Activated CD4-positive, alpha-beta T cell treated with anti-CD3 and anti-CD28 coated beads, Interleukin-2, amount 10 ng/mL, durations not matched to agents 7 days and 5 days (primary cell): ENCODE measurements at places on chromosomes 2 and 18.

DNA sequence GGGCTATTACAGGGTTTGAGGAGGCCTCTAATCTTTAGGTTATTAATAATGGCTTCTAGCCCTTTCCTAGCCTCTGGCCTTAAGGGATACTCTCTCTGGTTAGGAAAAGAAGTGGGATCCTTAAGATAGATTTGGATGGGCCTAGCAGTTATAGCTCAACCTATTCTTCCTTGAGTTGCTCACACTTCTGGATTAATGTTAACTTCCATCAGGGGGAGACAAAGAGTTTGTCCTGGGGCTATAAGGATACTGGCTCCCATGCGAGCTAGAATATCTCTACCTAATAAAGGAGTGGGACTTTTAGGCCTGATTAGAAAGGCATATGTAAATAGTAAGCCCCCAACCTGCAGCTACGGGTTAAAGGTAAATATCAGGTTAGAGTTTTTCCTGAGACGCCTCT, 14.3 kb upstream of the PTH2R start:
- no peaks in the 10 kb centered on the region for H3K36me3 ChIP-seq
- DNase-seq, result no peak
- H3K4me3 ChIP-seq, result no peak overlapping the region
- H3K4me1 ChIP-seq, result no peaks in the 10 kb centered on the region

- no peaks in the 10 kb centered on the region for H3K36me3 ChIP-seq
- H3K27me3 ChIP-seq, result no peaks in the 10 kb centered on the region
- no peak overlapping the region for H3K27ac ChIP-seq
- H3K4me1 ChIP-seq, result no peaks in the 10 kb centered on the region
- no peak overlapping the region for H3K4me3 ChIP-seq
- no peak for DNase-seq
Measured at GRCh38 chr2:207490441-207490840, 39.3 kb upstream of the CREB1 start.

GRCh38 chr2:104368089-104368488, 485.8 kb upstream of the POU3F3 start:
- no peak overlapping the region for H3K4me3 ChIP-seq
- H3K36me3 ChIP-seq, result no peaks in the 10 kb centered on the region
- H3K4me1 ChIP-seq, result no peaks in the 10 kb centered on the region
- peaks cover 3% of the 10 kb centered on the region for H3K27me3 ChIP-seq
- no peak for DNase-seq
- H3K27ac ChIP-seq, result no peak overlapping the region

DNA sequence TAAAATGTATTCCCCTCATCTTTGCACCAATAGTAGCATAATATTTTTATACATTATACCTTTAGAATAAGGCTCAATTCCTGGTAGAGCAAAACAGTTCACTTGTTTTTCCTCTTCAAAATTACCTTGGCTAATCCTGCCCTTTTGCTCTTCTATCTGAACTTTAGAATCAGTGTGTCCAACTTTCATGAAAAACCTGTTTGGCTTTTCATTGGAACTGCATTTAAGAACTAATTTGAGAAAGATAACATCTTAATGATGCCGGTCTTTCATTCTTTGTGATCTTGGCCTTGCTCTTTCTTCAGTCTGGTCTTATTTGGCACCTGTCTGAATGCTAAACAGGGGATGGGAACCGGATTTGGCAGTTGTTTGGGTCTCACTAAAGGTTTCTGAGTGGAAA, 112.9 kb upstream of the CD302 start:
- H3K27ac ChIP-seq, result no peak overlapping the region
- peaks cover 2% of the 10 kb centered on the region for H3K4me1 ChIP-seq
- H3K36me3 ChIP-seq, result no peaks in the 10 kb centered on the region
- no peak for DNase-seq

GRCh38 chr2:202815548-202816360, 55.8 kb downstream of the ICA1L start:
- H3K36me3 ChIP-seq, result peaks cover 14% of the 10 kb centered on the region
- no peak overlapping the region for H3K4me3 ChIP-seq
- DNase-seq, result no peak

GRCh38 chr2:42079737-42080287, 32.0 kb downstream of the PKDCC start:
- no peak overlapping the region for H3K4me3 ChIP-seq
- H3K4me1 ChIP-seq, result peaks cover 4% of the 10 kb centered on the region
- no peak overlapping the region for H3K27ac ChIP-seq
- peaks cover 23% of the 10 kb centered on the region for H3K27me3 ChIP-seq
- no peaks in the 10 kb centered on the region for H3K36me3 ChIP-seq
- DNase-seq, result no peak

- H3K36me3 ChIP-seq, result peaks cover 55% of the 10 kb centered on the region
- no peak overlapping the region for H3K4me3 ChIP-seq
- no peak for DNase-seq
- H3K4me1 ChIP-seq, result peaks cover 42% of the 10 kb centered on the region
Measured at GRCh38 chr2:85394261-85394681, 15.9 kb downstream of the CAPG start.

DNA sequence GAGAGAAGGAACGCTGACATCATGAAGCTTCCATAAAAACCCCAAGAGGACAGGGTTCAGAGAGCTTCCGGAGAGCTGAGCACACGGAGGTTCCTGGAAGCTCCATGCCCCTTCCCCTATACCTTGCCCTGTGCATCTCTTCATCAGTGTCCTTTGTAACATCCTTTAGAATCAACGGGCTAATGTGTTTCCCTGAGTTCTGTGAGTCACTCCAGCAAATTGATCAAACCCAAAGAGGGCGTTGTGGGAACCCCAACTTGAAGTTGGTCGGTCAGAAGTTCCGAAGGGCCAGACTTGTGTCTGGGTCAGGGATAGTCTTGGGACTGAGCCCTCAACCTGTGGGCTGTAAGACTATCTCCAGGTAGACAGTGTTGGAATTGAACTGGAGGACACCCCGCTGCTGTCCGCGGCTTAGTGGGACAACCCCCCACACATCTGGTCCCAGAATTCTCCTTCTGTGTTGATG, 25.9 kb upstream of the GPR55 start:
- peaks cover 19% of the 10 kb centered on the region for H3K4me1 ChIP-seq
- H3K27ac ChIP-seq, result peak overlapping the region; percentile 21
- peaks cover 1% of the 10 kb centered on the region for H3K36me3 ChIP-seq
- H3K4me3 ChIP-seq, result no peak overlapping the region
- no peak for DNase-seq
- H3K27me3 ChIP-seq, result peaks cover 9% of the 10 kb centered on the region

DNA sequence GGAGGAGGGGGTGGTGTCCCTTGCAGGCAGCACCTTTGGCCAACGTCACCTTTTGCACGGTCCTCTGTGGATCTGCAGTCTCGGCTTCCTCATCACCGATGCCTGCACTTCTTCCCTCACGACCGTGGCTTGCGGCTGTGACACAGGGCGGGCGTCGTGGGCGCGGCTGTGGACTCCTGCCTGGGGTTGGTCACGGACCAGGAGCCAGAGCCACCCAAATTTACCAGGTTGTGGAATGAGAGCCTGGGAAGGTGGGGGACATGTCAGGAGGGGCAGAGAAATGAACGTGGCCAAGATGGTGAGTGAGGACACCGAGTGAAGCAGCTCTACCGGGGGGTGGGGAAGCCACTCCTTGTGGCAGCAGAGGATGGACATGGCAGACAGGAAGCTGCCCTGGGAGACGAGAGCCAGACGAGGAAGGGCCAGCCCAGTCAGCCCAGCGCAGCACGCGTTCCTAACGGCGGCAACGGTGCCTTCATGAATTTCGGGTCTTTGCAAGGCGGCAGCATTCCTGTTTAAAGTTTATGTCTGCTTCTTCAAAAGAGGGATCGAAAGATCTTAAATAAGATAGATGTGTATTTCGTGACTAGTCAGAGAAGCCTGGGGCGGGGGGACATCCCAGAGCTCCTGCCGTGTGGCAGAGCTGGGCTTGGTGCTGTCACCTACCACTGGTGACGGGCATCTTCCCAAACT, 84.2 kb downstream of the LRRFIP1 start:
- DNase-seq, result no peak
- H3K36me3 ChIP-seq, result peaks cover 28% of the 10 kb centered on the region
- no peaks in the 10 kb centered on the region for H3K27me3 ChIP-seq
- H3K27ac ChIP-seq, result no peak overlapping the region

DNA sequence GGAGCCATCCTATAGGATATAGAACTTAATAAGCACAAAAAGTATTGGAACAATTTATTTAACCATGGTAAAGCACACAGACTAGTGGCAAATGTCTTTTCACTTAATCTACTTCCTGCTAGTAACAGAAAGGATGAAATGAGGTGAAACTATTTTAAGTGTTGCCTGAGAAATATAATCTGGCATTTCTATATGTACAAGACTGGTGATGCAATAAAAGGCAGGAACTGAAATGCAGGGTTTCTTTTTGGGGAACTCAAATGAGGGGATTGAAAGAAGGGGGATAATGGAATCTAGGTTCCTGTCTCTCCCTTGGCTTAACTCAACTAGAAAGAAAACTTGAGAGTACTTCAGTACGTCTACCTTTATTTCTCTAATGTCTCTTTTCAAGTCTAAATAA, 122.3 kb downstream of the MEMO1 start:
- H3K27ac ChIP-seq, result peak overlapping the region; percentile 19
- peaks cover 17% of the 10 kb centered on the region for H3K36me3 ChIP-seq
- peaks cover 4% of the 10 kb centered on the region for H3K4me1 ChIP-seq
- H3K27me3 ChIP-seq, result no peaks in the 10 kb centered on the region
- no peak for DNase-seq

GRCh38 chr2:22596306-22596705, 788.7 kb upstream of the KLHL29 start:
- H3K36me3 ChIP-seq, result no peaks in the 10 kb centered on the region
- no peak for DNase-seq
- H3K4me3 ChIP-seq, result no peak overlapping the region
- no peaks in the 10 kb centered on the region for H3K4me1 ChIP-seq

DNA sequence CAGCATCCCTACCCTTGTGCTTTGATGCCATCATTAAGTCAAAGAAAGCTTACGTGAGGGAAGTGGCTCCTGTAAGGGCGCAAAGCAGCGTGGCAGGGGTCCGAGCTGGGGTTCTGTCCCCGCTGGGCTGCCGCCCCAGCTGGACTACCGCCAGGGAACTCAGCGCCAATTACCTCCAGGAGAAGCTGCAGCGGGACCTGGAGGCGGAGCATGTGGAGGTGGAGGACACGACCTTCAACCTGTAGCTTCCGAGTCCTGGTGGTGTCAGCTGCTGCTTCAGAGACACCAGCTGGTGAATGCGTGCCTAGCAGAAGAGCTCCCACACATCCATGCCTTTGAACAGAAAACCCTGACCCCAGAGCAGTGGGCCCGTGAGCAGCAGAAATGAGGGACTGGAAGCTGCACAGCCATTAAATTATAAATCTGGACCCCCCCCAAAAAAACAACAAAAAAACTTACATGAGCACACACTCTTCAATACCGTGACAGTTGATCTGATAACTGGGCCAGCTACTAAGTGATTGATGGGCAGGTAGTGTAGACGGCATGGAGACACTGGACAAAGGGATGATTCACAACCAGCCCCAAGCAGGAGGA, 20.1 kb upstream of the YES1 start:
- H3K4me1 ChIP-seq, result peaks cover 22% of the 10 kb centered on the region
- H3K36me3 ChIP-seq, result no peaks in the 10 kb centered on the region
- H3K27ac ChIP-seq, result no peak overlapping the region
- H3K4me3 ChIP-seq, result no peak overlapping the region
- peaks cover 6% of the 10 kb centered on the region for H3K27me3 ChIP-seq

- H3K27me3 ChIP-seq, result no peaks in the 10 kb centered on the region
- peak; percentile 56 for DNase-seq
- no peak overlapping the region for H3K4me3 ChIP-seq
- no peak overlapping the region for H3K27ac ChIP-seq
Measured at GRCh38 chr2:55014962-55015939, 35.0 kb downstream of the RTN4 start.

DNA sequence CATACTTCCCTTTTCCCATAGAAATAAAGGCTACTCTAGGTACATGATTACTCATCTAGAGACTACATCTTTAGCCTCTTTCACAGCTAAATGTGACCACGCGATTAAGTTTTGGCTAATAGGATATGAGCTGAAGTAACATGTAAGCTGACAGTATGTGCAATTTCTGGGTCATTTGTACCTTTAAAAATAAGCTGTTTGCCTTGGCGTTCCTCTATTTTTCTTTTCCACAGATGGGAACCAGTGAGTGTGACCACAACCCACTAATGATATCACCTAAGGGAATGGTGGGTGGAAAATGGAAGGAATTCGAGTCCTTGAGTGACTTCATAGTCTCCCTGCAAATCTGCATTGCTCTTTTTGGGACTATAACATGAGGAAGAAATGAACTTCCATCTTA, 11.7 kb upstream of the NABP1 start:
- DNase-seq, result no peak
- no peak overlapping the region for H3K27ac ChIP-seq
- no peaks in the 10 kb centered on the region for H3K27me3 ChIP-seq
- H3K4me1 ChIP-seq, result peaks cover 22% of the 10 kb centered on the region
- peaks cover 10% of the 10 kb centered on the region for H3K36me3 ChIP-seq
- H3K4me3 ChIP-seq, result no peak overlapping the region

DNA sequence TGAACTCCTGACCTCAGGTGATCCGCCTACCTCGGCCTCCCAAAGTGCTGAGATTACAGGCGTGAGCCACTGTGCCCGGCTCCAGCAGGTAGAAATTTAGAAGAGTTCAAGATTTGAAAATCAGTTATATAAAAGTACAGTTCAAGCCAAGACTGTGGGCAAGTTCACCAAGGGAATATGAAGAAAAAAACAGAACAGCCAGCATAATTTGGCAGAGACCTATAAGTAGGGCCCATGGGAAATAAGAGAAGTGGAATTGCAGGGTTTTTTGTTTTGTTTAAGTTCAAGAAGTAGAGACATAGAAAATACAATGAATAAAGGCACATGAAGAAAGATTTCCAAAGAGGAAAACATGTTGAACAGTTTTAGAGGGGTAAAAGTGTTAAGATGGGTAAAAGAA, 57.9 kb downstream of the BAZ2B start:
- no peaks in the 10 kb centered on the region for H3K27me3 ChIP-seq
- H3K4me3 ChIP-seq, result no peak overlapping the region
- no peaks in the 10 kb centered on the region for H3K4me1 ChIP-seq
- H3K36me3 ChIP-seq, result no peaks in the 10 kb centered on the region

DNA sequence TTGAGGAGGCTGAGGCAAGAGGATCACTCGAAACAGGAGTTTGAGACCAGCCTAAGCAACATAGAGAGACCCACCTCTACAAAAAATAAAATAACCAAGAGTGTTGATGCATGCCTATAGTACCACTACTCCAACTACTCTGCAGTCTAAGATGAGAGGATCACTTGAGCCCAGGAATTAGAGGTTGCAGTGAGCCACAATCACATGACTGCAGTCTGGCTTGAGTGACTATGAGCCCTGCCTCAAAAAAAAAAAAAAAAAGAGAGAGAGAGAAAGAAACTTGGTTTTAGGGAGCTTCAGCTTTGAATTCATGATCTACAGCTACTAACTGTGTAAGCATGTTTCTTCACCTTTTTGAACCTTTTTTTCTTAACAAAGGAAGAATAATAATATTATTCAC, 119.9 kb downstream of the HNMT start:
- no peaks in the 10 kb centered on the region for H3K4me1 ChIP-seq
- no peaks in the 10 kb centered on the region for H3K27me3 ChIP-seq
- H3K27ac ChIP-seq, result no peak overlapping the region
- no peak overlapping the region for H3K4me3 ChIP-seq
- no peak for DNase-seq
- no peaks in the 10 kb centered on the region for H3K36me3 ChIP-seq
